ENCODE measurements at places on chromosomes 1 and 21.

- no peak for DNase-seq
Measured at GRCh38 chr1:178057141-178057765, 36.7 kb upstream of the RASAL2 start.

- no peak for DNase-seq
Measured at GRCh38 chr1:177145106-177146070, 19.1 kb downstream of the ASTN1 start.

- peak; percentile 17 for DNase-seq
Measured at GRCh38 chr1:4700801-4701200, 46.4 kb downstream of the AJAP1 start.

GRCh38 chr1:3895279-3895950 lies 4.7 kb downstream of the C1orf174 start:
- no peak for DNase-seq

GRCh38 chr1:167776616-167777268 lies 55.0 kb downstream of the MPZL1 start:
- no peak for DNase-seq

DNA sequence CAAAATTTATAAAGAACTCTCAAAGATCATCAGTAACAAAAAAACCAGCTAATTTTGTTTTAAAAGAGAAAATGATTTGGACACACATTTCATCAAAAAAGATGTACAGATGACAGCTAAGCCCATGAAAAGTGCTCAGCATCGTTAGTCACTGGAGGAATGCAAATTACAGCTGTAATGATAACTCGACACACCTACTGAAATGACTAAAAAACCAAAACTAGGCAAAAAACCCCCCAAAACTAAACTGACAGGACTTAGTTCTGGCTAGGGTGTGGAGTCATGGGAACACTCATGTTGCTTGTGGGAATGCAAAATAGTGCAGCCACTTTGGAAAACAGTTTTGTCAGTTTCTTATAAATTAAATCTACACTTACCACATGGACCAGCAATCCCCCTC lies 59.5 kb downstream of the CNIH3 start:
- DNase-seq, result no peak

GRCh38 chr1:91036894-91037829 lies 15.3 kb upstream of the ZNF644 start:
- no peak for DNase-seq

- DNase-seq, result no peak
Measured at GRCh38 chr1:209549443-209550205, 33.9 kb upstream of the CAMK1G start.

- DNase-seq, result no peak
Measured at GRCh38 chr1:151838222-151839081, 1.2 kb downstream of the C2CD4D start.

- DNase-seq, result no peak
Measured at GRCh38 chr1:182404781-182405180, 4.3 kb upstream of the TEDDM1 start.

DNA sequence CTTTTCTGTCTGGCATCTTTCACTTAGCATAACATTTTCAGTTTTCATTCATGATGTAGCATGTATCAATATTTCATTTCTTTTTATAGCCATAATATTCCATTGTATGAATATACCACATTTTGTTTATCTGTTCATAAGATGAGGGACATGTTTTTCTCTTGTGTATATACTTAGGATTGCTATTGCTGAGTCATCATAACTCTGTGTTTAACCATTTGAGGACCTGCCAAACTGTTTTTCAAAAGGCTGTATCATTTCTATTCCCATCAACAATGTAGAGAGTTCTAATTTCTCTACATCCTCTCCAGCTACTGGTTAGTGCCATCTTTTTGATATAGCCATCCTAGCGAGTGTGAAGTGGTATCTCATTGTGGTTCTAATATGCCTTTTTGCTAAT lies 26.2 kb downstream of the MPZL1 start:
- DNase-seq, result no peak

- no peak for DNase-seq
Measured at GRCh38 chr1:31326461-31326860, 29.6 kb downstream of the ZCCHC17 start.

DNA sequence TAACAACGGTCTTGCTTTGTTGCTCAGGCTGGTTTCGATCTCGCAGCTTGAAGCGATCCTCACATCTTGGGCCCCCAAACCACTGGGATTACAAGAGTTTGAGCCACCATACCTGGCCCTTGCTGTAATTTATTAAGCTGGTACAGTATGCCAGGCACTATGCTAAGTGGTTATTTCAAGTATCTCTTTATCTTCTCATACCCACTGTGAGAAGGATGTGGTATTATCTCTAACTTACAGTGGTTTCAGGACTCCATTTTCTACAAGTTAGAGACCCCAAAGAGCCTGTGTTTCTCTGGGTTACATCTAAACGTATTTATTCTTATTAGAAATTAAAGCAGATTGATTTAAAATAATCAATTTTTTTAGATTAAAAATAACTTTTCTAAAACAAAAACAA lies 8.1 kb upstream of the ST3GAL3 start:
- DNase-seq, result no peak

GRCh38 chr1:1959840-1960479 lies 40.9 kb upstream of the TMEM52 start:
- DNase-seq, result peak; percentile 51

- no peak for DNase-seq
Measured at GRCh38 chr1:218659911-218660677, 315.0 kb downstream of the TGFB2 start.

DNA sequence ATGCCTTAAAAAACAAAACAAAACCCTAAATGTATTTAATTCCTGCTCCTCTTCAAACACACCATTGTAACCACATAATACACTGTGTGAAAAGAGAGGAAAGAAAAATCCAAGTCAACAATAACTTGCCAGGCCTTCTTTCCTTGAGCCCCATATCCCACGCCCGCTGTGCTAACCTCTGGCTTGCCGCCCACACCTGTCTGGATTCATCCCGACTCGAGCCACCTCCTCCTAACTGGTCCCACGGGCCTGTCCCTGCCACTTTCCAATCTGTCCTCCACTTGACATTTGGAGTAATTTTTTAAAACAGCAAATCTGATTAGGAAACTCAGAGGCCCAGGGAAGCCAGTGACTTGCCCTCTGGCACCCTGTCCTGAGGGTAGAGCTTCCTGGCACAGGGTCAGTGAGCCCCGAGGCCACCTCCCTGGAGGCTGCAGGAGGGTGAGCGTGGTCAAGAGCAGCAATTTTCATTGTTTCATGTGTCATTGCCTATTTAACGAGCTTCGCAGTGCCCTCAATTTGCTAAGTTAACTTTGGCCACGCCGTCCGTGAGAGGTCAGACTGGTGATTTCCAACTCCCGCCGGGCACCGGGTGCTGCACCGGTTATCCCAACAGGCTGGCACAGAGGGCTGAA lies 54.1 kb downstream of the B3GALT5 start:
- DNase-seq, result no peak

- no peak for DNase-seq
Measured at GRCh38 chr21:38857152-38857825, 51.6 kb downstream of the ETS2 start.

Measured in renal cortex interstitium (tissue), 15 donors.